HFFc6 (cell line): ENCODE measurements at places on chromosomes 6 and 20.
A peak's percentile ranks its signal among the peaks of the same experiment; 100 is the strongest.

GRCh38 chr20:41072190-41072863 lies 43.7 kb downstream of the TOP1 start:
- DNase-seq = peak; percentile 80

DNA sequence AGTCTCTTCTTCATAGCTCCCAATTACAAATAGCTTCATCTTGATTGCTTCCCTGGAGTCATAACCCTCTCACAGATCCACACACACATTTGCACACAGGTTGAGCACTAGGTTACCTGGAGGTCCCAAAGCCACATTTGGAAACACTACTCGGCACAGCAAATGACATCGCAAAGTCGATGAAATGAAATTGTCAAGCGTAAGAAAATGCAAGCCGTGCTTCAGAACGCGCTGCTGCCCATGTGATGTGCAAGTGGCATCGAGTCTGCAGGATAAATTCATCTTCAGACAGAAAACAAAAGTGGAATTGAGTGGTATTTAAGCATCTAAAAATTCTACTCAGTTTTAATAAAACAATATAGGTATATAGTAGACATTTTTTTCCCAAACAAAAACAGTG lies 298.0 kb downstream of the TFAP2C start:
- no peak for DNase-seq

DNA sequence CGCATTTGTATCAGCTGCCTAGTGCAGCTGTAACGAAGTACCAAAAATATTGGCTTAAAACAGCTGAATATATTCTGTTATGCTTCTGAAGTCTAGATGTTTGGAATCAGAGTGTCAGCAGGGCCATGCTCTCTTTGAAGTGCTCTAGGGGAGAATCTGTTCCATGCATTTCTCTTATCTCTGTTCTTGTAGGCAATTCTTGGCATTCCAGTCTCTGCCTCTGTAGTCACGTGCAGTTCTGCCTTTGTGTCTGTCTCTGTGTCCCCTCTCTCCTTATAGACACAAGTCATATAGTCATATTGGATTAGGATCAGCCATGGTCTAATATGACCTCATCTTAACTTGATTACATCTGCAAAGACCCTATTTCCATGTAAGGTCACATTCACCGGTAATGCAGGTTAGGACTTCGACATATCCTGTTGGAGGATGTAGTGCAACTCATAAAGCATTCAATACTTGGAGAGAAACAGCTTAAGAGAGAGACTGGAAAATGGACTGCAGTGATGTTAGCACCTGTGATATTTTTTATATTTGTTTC lies 18.6 kb downstream of the FAM83B start:
- no peak for DNase-seq

- no peak for DNase-seq
Observed at GRCh38 chr6:158565482-158566040, 5.7 kb downstream of the TMEM181 start.

- DNase-seq = no peak
Observed at GRCh38 chr6:143684486-143684885, 6.7 kb downstream of the PHACTR2 start.

DNA sequence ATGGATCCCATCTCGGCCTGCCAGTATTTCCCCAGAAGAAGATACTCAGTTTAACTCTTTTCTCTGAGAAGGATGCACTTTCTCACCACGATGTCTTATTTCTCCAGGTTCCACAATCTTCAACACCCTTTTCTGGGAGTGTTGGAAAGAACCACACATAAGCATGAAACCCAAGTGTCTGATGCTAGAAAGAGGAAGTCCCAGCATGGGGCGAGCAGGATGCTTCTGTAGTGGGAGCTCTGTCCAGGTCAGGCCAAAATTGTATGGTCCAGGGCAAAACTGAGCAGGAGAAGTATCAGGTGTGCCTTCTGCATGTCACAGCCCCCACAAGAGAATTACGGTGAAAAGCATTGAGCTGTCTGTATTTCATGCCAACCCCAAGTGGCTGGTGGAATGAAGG lies 11.0 kb downstream of the TREM1 start:
- no peak for DNase-seq

GRCh38 chr6:163526346-163526745 lies 111.8 kb downstream of the QKI start:
- DNase-seq = no peak

- DNase-seq = no peak
Observed at GRCh38 chr6:167092672-167093339, 30.1 kb upstream of the CCR6 start.

GRCh38 chr6:46689657-46690056 lies 2.0 kb downstream of the TDRD6 start:
- no peak for DNase-seq

DNA sequence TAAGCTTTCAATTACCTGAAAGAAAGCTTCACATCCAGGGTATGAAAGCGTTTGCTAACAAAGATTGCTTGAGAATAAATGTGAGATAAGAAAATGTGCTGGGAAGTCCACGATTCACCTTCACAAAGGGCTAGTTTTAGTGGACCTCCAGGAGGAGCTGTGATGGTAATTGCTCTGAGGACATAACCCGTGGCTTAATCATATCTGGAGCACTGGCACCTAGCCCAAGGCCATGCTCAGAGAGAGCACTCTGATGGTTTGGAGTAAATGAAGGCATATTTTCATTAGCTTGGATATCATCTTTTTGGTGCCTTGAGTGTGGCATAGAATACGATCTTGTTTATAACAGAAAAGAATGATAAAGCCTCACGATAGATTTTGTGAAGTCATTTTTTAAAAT lies 46.9 kb upstream of the BACH2 start:
- DNase-seq = peak; percentile 30

GRCh38 chr6:145763742-145764141 lies 28.4 kb upstream of the EPM2A start:
- no peak for DNase-seq

DNA sequence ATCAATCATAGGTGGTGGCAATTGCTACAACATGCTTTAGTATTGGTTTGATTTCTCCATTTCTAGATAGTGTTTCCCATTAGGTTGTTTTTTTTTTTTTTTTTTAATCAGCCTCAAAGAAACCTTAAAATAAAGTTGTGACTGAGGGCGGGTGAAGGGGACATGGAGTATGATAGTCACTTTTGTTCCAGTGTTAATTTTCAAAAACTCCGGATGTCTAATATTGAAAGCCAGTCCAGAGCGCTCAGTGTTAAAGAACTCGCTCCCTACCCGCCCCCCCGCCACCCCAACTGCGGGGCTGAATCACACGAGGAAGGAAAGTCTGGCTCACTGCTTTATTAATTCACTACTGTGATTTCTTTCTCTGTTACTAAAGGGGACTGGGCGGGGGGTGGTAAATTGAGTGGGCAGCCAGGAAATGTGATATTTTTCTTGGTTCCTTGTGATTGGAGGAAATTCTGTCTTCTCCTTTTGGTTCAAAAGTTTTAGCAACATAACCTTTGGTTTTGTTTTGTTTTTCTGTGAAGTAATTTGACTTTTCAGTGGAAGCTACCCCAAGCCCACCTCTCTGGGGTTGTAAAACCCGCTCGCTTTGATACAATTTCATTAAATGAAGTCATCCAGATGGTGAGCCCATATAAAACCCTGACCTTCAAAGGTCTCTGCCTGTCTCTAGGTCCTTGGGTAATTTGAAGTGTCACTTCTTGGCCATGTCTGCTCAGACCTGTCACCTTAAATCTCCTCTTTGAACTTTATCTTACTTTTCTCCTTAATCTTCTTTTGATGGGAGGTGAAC lies 38.0 kb downstream of the TNFAIP3 start:
- DNase-seq = peak; percentile 19

- DNase-seq = no peak
Observed at GRCh38 chr6:129536271-129536670, 173.7 kb downstream of the ARHGAP18 start.

- DNase-seq = peak; percentile 29
Observed at GRCh38 chr20:41524980-41525613, 93.1 kb downstream of the CHD6 start.

GRCh38 chr6:39335780-39336545 lies 13.5 kb upstream of the KCNK16 start:
- DNase-seq = no peak

DNA sequence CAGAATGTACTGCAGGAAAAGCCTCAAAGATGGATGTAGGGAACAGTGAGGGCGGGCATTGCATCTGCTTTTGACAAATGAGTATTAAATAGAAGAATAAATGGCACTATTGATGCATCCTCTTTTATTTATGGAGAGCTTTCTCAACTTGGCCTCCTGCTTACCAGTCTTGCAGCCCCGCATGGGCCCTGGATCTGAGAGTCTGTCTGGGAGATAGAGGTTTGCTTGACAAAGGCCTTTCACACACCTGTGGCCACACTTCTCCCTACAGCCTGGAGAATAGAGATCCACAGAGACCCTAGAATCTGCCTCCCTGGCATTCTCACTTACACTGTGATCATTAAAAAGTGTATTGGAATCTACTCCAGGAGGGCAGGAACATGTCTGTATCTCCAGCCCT lies 203.8 kb upstream of the CDH4 start:
- DNase-seq = no peak

- DNase-seq = no peak
Observed at GRCh38 chr6:21791581-21791980, 198.0 kb downstream of the SOX4 start.

DNA sequence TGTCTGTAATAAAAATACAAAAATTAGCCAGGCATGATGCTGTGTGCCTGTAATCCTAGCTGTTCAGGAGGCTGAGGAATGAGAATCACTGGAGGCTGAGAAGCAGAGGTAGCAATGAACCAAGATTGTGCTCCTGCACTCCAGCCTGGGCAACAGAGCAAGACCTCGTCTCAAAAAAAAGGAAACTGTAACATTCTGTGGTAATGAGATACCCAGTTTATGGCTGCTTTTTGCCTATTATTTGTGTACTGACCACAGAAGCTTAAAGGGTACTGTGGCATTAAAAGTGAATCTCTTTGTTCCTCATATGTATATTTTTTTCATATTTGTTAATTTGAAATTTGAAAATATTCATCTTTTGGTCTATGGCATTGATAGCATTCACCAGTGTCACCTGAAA lies 185.4 kb downstream of the UST start:
- no peak for DNase-seq

DNA sequence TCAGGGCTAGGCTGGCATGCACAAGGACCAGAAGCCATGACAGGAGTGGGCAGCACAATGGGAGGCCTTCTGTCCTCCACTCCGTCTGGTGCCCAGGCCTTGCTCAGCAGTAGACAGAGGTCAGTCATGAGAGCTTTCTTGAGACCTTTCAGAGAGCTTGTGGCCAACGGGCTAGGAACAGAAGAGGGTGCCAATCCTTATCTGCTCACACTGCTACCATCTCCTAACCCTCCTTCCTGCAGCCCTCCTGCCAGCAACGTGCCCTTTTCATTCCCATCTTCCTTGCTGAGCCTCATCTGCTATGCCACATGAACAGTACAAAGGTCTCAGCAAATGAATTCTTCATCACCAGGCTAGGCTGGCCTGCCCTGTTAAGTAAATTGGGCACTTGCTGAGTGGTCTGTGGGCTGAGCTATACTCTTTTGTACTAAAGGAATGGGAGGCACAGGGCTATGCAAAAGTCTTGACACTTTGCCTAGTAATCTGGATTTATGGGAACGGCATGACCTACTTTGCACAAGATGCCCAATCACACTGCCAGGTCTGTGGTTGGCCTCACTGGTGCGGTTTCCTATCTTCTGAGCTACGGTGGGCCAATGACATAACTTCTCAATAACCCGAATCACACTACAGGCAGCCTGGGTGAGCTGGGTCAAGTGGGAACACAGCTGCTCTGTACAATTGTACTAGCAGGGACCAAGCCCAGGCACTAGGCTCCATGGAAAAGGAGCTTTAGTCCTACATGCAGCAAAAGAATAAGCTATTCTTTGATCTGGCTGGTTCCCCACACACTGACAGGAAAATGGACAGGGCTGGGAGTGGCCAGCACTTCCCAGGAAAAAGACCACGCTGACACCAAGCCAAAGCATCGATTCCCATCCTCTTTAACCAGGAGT lies 47.8 kb downstream of the ELOVL5 start:
- no peak for DNase-seq

- DNase-seq = no peak
Observed at GRCh38 chr6:56246881-56247653, at the start of gene COL21A1. Gene COL21A1 (minus strand): TSS chr6:56247580. CDS start chr6:56182618, 64,962 bp downstream.

DNA sequence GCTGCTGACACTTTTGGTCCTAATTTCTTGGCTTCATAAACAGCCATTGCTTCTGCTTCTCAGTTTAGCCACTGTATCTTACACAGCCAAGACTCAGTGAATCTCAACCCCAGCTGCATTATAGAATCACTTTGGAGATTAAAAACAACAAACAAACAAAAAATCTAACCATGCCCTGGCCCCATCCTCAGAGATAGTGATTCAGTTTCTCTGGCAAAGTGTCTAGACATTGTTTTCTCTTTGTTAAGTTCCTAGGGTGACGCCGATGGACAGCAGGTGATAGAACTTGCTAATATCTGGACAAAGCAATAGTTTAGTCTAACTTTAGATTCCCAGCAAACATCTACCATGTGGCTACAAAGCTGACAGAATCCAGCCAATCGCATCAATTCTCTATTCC lies 2.9 kb downstream of the ADGRF5 start:
- no peak for DNase-seq

- DNase-seq = no peak
Observed at GRCh38 chr6:167987396-167988153, 9.9 kb upstream of the KIF25 start.

- DNase-seq = no peak
Observed at GRCh38 chr6:66496659-66497058, 789.6 kb upstream of the EYS start.

- no peak for DNase-seq
Observed at GRCh38 chr6:34859951-34860350, 27.9 kb downstream of the TAF11 start.

GRCh38 chr6:116986819-116987218 lies 109.8 kb downstream of the RFX6 start:
- no peak for DNase-seq

GRCh38 chr6:32244946-32245398 lies 21.1 kb upstream of the NOTCH4 start:
- peak; percentile 57 for DNase-seq

DNA sequence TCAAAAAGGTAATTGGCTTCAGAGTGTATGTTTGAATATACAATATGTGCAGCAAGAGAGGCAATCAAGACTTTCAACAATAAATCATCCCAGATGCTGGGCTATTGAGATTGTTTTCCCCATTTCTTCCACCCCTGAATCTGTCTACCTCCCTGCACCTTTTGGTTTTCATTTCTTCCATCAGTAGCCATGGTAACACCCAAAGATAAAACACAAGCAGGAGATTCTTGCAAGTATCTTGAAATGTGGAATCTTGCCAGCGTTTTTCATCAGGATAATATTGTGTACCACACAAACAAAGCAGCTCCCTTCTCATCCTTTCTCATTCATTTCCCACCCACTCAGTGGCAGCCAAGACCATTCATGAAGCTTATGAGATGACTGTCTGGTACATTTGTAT lies 73.0 kb upstream of the NRSN1 start:
- DNase-seq = no peak
